Inflammatory macrophage treated with lipopolysaccharide for 1 hour (primary cell): ENCODE measurements at places on chromosomes 1 and 21.

GRCh38 chr1:152148051-152148450, 11.0 kb downstream of the RPTN start:
- DNase-seq: no peak

DNA sequence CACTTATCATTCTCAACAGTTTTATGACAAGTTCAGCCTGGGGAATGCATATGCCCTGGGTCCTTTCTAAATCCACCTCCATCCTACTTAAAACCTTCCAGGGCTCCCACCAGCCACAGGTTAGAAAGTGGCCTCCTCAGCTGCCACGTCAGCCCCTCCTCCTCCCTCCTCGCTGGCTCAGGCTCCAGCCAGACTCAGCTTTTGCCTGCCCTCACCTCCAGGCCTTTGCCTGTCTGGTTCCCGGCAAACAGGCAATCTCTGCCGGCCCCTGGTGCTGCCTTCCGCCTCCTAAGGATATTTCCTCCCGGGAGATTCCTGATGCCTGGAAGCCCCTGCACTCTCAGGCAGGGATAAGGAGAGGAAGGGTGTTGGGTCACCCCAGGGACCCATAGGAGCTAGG, 9.5 kb downstream of the RHBG start:
- no peak for DNase-seq

DNA sequence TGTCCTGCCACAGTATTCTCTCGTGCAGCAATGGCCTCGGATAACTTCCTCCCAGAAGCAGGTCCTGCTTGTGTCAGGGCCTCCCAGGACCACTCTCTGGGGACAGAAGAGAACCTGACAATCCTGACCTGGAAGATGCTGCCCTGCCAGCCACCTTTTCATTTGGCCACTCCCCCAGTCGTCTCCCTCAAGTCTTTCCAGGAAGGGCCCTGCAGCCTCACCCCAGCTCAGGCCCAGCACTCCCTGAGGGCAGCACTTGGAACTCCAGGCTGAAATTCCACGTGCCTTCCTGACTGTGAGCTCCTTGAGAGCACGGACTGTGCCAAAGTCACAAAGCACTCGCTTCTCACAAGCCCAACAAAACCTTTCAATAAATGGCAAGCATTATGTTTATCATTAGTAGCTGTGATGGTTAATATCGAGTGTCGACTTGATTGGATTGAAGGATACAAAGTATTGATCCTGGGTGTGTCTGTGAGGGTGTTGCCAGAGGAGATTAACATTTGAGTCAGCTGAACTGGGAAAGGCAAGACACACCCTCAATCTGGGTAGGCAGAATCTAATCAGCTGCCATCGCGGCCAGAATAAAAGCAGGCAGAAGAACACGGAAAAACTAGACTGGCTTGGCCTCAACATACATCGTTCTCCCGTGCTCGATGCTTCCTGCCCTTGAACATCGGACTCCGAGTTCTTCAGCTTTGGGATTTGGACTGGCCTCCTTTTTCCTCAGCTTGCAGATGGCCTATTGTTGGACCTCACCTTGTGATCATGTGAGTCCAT, 2.3 kb upstream of the CLEC20A start:
- DNase-seq: no peak

DNA sequence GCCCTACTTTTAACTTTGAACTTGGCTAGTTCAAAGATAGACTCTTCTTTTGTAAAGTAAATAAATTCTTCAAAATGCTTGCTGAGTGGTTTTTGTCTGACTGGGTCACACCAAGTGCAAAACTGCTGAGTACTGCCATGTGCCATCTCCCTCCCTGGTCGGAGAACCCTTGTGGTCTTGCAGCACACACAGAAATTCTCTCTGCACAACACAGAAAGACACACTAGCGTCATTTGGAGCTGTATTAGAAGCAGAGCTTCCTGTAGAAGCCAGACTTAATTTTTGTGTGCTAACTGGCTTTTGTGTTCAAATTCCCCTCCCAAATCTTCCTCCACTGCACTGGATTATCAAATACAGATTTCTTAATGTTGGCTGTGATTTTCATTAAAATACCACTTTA, 2.5 kb downstream of the PSMB4 start:
- DNase-seq: no peak

DNA sequence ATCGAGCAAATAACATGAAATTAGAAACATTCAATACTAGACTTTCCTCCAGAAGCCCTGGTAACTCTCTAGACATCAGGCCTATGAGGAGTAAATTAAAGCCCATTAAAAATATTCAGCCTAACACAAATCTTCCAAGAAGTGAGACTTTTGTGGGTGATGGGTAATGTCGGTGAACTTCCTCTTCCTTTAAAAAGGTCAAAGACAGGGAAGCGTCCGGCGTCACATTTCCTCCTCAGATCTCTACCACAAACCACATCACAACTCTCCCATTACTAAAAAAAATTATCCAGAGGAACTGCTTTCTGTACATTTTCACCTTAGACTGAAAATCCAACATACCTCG, 1.4 kb downstream of the EIF4G3 start:
- peak; percentile 74 for DNase-seq
